Suprapubic skin (tissue), 4 donors: ENCODE measurements at places on chromosomes 11 and 22. TPM values are rescaled to one million over a fixed set of nuclear protein-coding genes. Genes with fewer than 3 reads are reported as not detected.

GRCh38 chr11:45929486-45930030 lies 7.1 kb downstream of the LARGE2 start:
- no peak for DNase-seq
- no peak overlapping the region for H3K4me3 ChIP-seq
- H3K27ac ChIP-seq, result peak overlapping the region; percentile 72
- H3K27me3 ChIP-seq, result no peaks in the 10 kb centered on the region
- H3K36me3 ChIP-seq, result peaks cover 13% of the 10 kb centered on the region
- H3K4me1 ChIP-seq, result peaks cover 70% of the 10 kb centered on the region

- no peak overlapping the region for H3K4me3 ChIP-seq
- peaks cover 81% of the 10 kb centered on the region for H3K36me3 ChIP-seq
- H3K27me3 ChIP-seq, result no peaks in the 10 kb centered on the region
- no peak for DNase-seq
- no peak overlapping the region for H3K27ac ChIP-seq
Observed at GRCh38 chr11:65535102-65535501, 10.2 kb downstream of the SCYL1 start.

DNA sequence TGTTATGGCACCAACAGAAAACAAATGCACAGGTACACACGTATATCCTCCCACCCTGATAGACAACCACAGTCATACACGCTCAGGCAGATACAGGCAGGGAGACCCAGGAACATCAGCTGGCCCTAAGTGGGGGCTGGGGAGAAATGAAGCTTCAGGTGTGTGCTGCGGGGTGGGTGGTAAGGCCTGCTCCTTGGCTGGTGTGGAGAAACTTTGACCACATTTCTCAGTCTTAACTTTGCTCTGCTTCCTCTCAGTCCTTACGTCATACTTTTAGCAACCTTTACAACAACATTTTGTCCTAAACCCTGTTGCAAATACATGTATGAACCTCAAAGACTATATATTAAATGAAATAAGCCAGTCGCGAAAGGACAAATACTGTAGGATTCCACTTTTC lies 6.7 kb upstream of the ANAPC15 start:
- H3K27ac ChIP-seq, result no peak overlapping the region
- H3K4me3 ChIP-seq, result no peak overlapping the region
- H3K4me1 ChIP-seq, result no peaks in the 10 kb centered on the region
- DNase-seq, result no peak

- no peak overlapping the region for H3K27ac ChIP-seq
- no peaks in the 10 kb centered on the region for H3K36me3 ChIP-seq
- H3K4me3 ChIP-seq, result no peak overlapping the region
- no peaks in the 10 kb centered on the region for H3K4me1 ChIP-seq
Observed at GRCh38 chr11:79160791-79161403, 279.9 kb downstream of the TENM4 start.

DNA sequence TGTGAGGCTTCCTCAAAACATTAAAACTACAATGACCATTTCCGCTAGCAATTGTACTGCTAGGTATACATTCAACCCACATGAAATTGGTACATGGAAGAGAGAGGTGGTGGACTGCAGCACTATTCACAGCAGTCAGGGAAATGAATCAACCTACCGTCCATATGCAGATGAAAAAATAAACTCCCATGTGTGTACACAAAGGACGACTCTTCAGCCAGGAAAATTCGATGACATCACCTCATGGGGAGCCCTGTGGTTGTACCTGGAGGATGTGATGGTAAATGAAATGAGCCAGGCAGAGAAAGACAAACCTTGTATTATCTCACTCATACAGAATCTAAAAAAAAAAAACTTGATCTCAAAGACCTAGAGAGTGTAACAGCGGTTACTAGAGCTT lies 23.3 kb downstream of the RFPL3 start:
- H3K4me1 ChIP-seq, result no peaks in the 10 kb centered on the region
- H3K4me3 ChIP-seq, result no peak overlapping the region
- H3K27ac ChIP-seq, result no peak overlapping the region

DNA sequence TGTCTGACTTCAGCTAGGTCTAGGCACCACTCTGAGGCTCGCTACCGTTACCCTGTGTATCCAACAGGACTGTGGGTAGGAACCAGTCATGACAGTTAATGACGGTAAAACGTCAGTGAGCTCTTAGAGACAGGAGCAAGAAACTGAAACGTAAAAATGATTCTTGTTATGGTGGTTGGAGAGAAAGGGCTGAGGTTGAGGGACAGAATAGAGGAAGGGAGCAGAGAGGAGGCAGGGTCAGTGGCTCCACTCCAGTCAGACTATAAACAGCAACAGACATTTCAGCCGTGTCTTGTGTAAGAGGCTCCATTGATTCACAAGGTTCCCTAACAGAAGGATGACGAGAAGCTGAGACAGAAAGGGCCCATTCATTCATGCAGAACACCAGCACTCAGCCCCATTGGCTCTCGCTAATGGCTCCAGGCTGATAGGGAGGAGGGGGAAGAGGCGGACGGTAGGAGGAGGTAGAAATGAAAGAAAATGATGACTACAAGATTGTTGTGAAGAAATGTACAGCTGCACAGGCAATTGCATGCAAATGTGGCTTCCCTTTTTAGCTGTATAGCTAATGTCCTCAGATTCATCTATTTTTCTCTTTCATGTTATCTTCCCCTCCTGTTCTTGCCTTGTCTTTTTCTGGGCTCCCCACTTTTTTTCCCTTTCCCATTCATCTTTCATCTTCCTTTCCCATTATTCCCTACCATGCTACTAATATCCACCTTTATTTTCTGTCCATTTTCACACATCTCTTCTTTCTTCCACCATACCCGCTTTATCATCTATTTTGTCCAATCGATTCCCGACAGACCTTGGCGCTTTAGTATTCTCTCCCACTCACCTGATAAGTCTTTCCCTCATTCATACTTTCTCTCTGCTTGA lies 34.3 kb downstream of the ETS1 start:
- no peak overlapping the region for H3K4me3 ChIP-seq
- peaks cover 26% of the 10 kb centered on the region for H3K4me1 ChIP-seq
- DNase-seq, result no peak
- H3K27ac ChIP-seq, result no peak overlapping the region
- no peaks in the 10 kb centered on the region for H3K27me3 ChIP-seq

OR4D5 gene
- total RNA-seq, result not detected

SAA4 gene
- total RNA-seq, result not detected

VPS26B gene
- total RNA-seq, result 60.4 TPM

CNGA4 gene
- total RNA-seq, result not detected
